Activated CD4-positive, alpha-beta T cell treated with anti-CD3 and anti-CD28 coated beads for 1 hour (primary cell): ENCODE measurements at places on chromosomes 6 and 20.

- DNase-seq: no peak
Observed at GRCh38 chr6:111773501-111774345, 99.5 kb downstream of the FYN start.

DNA sequence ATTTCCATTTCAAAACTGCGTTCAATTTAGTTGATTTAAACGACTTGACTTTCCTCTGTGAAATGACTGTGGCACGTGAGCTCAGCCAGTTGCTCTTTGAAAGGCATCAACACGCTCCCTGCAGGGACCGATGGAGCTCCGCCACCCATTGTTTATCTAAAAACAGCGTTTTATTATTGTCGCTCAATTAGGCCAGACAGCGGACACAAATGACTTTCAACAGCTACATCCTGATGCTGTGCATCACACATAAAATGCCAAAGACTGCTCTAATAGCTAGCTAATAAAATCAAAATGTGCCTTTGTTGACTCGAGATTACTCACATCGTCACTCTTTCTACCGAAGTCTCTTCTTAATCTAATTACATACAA, 332.5 kb downstream of the CD83 start:
- no peak for DNase-seq

GRCh38 chr6:36350681-36351571, 14.2 kb upstream of the BNIP5 start:
- no peak for DNase-seq

DNA sequence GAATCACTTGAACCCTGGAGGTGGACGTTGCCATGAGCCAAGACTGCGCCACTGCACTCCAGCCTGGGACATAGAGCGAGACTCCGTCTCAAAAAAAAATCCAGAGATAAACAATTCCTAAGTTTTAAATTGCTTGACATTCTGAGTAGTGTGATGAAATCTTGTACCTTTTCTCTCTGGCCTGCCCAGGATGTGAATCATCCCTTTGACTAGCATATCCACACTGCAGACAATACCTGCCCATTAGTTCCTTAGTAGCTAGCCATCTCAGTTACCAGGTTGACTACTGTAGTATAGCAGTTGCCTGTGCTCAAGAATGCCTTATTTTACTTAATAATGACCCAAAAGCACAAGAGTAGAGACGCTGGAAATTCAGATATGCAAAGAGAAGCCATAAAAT, 2.8 kb downstream of the ZFP57 start:
- DNase-seq: no peak

GRCh38 chr6:74752303-74752702, 453.6 kb downstream of the COL12A1 start:
- no peak for DNase-seq

DNA sequence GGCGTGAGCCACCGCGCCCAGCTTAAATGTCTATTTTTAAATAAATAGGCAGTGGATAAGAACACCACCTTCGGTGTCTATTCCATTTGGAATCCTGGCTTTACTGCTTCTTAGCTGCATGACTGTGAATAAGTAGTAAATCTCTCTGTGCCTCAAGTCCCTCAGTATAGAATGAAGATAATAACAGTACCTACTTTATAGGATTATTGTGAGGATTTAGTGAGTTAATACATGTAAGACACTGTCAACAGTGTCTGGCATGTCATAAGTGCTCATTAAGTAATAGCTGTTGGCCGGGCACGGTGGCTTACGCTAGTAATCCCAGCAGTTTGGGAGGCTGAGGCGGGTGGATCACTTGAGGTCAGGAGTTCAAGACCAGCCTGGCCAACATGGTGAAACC, 10.1 kb downstream of the TPX2 start:
- DNase-seq: no peak

DNA sequence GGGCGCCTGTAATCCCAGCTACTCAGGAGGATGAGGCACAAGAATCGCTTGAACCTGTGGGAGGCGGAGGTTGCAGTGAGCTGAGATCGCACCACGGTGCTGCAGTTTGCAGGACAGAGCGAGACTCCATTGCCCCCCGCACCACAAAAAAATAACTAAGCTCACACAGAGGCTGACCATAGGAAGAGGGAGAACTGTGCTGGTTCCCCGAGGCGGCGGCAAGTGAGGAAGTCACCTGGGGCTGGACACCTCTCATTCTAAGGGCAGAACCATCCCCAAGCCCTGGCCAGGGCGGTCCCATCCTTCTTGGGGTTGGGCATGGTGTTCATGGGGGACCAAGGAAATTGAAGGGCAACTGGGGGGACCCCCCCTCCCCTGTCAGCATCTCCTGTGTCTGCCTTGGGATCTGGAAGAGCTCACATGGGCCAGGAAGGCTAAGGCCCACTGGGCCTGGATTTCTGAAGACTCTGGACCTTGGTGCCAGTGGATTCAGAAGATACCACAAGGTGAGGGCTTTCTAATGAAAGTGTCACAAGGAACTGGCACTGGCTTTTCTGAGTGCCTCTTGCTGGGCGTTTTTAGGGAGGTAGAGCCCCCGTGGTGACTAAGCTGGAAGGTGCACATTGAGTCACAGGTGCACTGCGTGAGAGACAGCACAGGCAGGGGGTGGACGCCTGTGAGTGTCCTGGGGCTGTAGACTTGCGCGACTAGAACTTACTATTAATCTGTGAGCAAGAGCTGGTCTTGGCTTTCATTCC, 11.5 kb downstream of the IRF4 start:
- peak; percentile 33 for DNase-seq

- no peak for DNase-seq
Observed at GRCh38 chr6:122995921-122996793, at the start of gene CLVS2. CLVS2 (plus strand) TSS chr6:122996235; CDS start chr6:122997778, 1,543 bp downstream.

- no peak for DNase-seq
Observed at GRCh38 chr20:8330319-8330784, 198.3 kb downstream of the PLCB1 start.

- DNase-seq: no peak
Observed at GRCh38 chr20:40694246-40694645, 5.2 kb upstream of the MAFB start.

GRCh38 chr20:59032713-59033059, 551 bp upstream of the ATP5F1E start:
- DNase-seq: no peak

GRCh38 chr20:3674447-3674846, 7.4 kb downstream of the ADAM33 start:
- no peak for DNase-seq

DNA sequence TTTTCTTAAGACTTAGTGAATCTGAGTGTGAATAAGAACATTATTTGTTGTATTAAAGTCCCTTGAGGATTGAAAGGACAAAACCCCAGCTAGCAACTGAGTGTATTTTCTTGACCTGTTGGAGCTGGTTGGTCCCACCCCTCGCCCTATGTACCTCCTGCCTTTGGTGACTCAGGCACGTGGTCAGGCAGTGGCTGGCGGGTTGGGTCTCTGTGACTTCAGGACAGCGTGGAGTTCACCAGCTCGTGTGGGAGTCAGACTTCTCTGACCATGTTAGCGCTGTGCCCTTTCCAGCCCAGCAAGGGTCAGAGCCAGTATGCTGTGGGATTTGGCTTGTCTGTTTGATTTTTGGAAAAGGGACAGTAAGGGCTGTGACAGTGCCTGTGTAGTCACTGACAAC, 93.7 kb downstream of the SSR1 start:
- no peak for DNase-seq

DNA sequence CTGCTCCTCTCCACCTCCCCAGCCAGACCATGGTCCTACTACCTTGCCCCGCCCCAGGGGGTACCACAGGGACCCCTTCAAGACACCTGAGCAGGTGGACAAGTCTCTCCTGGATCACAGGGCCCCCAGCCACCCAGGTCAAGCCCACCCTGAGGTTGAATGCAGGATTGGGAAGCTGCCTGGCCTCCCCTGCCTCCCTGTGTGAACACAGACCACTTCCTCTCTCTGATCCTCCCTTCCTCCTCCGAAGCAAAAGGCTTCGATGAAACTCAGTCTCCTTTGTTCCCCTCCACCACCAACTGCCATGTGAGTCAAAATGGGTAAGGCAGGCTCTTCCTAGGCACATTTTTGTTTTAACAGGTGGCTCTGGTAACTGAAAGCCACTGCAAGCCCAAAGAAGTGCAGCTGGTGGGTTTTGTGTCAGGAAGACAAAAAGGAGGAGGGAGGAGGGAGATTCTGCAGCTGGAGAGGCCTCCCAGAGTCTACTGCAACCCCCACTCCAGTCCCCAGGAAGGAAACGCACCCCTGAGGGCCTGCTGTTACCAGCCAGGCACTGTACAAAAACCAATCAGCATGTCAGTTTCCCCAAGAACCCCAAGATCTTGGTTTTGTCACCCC, 5.4 kb downstream of the ADA start:
- no peak for DNase-seq

DNA sequence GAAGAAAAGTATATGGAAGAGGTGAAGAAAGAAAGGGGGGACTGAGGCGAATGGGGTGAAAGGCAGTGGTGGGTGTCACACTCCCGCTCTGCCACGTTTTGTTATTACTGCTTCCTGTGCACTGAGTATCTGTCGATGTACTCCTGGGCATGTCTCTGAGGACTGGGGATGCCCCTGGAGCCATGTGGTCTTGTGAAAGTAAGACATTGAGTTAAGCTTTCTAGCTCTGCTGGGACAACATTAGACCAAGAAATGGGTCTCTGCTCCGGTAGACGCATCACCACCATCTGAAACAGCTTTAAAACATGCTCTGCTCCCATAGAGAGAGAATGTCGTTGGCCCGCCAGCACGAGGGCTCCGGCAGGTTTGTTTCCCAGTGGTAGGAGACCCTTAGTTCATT, 40.0 kb downstream of the IRF4 start:
- DNase-seq: no peak

- DNase-seq: no peak
Observed at GRCh38 chr6:5042436-5042835, 38.6 kb upstream of the RPP40 start.

DNA sequence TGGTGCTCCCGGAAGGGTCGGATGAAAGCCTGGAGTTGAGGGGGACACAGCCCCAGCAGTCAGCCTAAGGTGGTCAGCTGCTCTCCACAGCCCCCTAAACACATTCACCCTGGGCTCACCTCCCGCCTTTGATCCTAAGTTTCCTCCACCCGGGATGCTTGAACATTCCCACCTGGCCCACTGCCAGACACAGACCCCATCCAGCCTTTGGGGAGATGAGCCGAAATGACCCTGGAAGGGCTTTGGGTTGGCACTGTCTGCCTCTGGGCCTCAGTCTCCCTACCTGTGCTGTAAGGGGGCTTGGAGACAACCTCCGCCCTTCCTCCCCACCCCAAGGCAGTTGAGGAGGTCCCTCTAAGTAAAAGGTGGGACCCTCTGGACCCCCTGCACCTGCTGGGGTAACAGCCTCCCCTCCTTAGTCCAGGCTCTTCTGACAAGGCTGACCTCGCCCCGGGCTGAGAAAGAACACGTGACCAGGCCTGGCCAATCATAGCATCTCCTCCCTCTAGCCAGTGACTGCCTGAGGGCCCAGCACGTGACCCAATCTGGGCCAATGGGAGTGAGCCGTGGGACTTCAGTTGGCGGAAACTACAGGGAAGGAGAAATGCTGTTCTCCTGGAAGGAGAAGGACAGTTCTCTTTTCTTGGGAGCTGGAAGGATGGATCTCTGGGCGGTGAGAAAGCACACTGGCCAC, 16.9 kb upstream of the UBE2V1 start:
- no peak for DNase-seq

DNA sequence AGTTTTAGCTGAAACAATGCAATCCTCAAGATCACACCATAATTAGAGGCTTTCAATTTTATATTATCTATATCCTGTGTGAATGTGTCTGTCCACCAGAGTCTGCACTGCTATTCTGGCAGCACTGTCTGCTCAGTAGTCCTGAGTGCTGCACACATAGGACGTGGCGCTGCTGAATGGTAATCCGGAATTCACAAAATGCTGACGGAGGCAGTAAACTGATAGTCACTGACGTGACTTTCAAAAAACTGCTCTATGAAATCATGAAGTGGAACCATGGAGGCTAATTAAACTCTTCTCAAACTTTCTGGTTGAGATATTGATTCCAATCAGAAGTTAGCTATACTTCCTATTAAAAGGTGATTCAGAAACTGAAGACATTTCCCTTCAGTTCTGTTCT, 190.8 kb upstream of the NOX3 start:
- no peak for DNase-seq

GRCh38 chr20:19473922-19474286, 261.5 kb downstream of the SLC24A3 start:
- DNase-seq: no peak

DNA sequence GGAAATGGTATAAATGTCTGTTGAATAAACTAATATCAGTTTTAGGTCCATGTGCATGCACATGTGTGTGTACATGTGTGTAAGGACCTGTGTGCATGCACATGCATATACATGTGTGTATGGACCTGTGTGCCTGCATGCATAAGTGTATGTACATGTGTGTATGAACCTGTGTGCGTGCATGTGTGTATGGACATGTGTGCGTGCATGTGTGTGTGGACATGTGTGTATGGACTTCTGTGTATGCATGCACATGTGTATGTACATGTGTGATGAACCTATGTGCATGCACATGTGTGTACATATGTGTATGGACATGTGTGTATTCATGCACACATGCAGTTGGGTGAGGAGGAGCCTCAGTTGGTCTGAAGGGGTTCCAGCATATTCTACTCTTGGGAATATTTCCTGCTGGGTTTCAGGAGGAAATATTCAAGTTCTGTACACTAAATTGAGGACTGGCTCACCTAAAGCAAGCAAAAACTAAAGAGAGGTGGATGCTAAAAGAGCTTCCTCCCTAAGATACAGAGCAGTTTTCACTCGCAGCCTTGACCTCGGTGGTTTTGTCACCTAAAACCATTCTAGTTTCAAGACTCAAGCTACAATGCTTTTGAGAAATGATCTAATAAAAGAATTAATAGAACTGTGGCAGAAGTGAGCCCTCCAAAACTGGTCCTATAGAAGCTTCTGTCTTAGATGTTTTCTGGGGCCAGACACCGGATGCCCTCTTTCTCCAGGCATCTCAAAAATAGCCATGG, 742.8 kb downstream of the MAFB start:
- DNase-seq: no peak

GRCh38 chr6:106145144-106145543, 59.0 kb downstream of the PRDM1 start:
- DNase-seq: no peak

DNA sequence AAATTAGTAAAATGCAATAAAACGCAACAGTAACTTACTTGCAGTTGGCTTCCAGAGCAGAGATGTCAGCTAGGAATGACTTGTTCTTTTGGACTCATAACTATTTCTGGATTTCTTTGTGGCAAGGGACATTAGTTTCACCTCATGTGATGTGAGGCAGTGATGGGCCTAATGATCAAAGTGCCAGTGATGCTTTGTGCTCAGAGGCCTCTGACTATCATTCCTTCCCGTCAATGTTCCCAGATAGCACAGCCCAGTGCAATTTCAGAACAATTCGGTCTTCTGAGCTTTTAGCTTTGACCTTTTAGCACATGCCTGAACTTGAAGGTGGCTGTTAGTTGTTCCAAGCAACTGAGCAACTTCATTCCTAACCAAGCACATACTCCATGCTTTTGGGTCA, 596.8 kb downstream of the TFAP2B start:
- no peak for DNase-seq

DNA sequence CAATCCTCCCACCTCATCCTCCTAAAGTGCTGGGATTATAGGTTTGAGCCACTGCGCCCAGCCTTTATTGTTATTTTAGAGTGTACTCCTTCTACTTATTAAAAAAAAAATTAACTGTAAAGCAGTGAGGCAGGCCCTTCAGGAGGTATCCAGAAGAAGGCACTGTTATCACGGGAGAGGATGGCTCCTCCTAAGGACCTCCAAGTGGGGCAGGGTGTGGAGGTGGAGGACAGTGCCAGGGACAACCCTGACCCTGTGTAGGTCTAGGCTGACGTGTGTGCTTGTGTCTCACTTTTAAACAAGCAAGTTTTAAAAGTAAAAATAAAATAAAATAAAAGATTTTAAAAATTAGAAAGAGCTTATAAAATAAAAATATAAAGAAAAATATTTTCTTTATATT, 23.7 kb upstream of the TAF4 start:
- no peak for DNase-seq
